Fibroblast of skin of abdomen (primary cell): ENCODE measurements at places on chromosomes 16 and 17.

GRCh38 chr16:66553223-66553622, 847 bp downstream of the CKLF start:
- no peak for DNase-seq

- no peak for DNase-seq
Measured at GRCh38 chr16:54862529-54862928, 68.1 kb upstream of the IRX5 start.

- no peak for DNase-seq
Measured at GRCh38 chr17:12035673-12036072, 15.0 kb downstream of the MAP2K4 start.

DNA sequence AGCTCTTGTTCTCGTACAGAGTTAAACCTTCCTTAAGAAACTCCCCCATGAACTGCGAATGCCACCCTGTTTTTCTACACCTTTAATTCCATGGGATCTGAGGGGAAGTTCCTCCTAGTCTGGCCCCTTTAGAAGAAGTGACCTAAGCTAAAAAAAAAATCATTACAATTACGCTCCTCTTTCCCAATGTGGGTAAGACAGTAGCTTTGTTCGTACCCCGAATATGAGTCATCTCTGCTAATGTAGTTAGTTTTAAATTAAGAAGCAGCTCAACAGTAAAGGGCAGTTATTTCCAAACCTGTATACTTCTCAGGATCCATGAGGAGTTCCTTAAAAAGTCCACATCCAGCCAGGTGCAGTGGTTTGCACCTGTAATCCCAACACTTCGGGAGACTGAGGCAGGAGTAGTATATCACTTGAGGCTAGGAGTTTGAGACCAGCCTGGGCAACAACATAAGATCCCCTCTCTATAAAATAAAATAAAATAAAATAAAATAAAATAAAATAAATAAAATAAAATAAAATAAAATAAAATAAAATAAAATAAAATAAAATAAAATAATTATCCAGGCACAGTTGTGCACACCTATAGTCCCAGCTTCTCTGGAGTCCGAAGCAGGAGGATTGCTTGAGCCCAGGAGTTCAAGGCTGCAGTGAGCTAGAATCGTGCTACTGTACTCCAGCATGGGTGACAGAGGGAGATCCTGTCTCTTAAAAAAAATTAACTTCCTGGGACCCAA, 26.1 kb downstream of the RCVRN start:
- DNase-seq: peak; percentile 73

DNA sequence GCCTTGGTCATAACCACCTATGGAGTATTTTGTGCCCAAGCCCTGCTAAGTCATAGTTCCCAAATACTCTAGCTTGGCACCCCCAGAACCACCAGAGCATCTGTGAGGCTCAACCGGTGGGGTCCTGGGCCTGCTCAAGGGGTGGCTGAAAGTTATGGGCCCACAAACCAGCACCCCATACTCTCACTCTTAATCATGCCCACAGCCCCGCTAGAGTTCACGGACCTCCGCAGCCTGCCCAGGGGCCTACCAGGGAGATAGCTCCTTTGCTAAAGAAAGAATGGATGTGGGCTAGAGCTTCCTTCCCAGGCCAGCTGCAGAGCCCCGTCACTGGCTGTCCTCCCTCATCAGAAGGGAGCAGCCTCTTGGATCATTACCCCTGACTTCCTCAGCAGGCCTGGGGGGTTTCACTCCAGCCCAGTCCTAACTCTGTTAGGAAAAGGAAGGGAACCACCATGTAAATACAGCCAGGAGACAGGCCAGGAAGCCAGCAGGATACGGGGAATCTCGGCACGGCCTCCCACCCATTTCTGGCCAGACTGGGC, 1.4 kb downstream of the GIT1 start:
- DNase-seq: no peak

DNA sequence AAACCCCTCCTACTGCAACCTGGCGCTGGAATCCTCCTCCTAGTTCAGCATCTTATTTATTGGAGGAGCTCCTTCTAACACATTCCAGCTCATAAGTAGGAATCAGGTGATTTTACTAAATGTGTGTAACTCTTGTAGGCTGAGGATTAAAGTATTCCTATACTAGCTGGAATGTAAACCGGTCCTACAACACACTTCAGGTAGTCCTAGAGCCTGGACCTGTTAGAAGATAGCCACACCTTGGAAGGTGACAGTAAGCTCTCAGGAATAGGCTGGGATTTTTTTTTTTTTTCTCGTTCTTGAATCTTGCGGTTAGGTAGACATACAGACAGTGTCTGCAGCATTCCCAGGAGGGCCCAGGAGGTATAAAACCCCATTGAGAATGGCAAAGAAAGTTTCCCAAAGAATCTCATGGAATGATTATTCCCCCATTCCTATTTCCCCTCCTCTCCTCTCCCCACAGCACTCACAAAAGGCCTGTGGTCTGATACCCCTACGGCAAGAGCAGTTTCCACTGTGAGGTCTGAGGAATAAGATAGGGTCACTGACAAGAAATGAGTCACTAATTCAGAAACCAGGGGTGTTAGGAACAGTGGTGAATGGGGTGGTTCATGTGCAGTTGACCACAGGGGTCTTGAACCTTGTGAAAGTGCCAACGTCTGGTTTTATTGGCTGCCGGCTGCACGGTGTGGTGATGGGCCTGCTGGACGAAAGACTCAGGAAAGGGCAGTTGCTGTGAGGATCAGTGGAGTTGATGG, 267.1 kb downstream of the UTP18 start:
- no peak for DNase-seq

DNA sequence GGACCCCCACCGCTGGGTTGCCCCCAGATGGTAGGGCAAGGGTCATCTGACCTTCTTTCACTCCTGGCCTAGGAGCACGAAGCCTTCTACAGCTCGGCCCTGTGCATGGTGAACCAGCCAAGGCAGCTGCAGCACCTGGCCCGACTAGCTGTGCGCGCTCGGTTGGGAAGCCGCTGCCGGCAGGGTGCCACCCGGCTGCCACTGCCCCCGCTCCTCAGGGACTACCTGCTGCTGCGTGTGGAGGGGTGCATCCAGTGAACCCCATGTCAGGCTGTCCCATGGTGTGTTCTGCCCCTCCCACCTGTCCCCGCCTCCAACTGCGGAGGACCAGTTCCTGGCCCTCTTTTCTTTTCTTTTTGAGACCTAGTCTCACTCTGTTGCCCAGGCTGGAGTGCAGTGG, 7.6 kb downstream of the ASB16 start:
- no peak for DNase-seq

DNA sequence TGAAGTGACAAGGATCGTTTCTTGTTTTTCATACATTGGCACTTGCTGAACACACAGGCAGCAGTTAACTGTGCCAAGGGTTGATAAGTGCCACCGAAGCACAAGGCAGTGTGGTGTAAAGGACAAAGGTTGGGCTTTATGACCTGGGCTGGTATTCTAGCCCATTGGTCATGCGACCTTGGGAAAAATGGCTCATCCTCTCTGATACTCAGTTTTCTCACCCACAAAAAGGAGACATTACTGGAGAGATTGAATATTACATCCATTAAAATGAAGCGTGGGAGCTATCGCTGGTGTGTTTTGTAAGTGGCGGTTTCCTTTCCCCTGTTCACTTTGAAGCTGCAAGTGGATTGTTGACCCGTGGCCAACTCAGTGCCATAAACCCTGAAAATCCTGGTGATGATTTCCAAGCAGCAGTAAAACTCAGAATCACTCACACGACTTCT, 216.9 kb downstream of the HAPSTR1 start:
- DNase-seq: no peak

DNA sequence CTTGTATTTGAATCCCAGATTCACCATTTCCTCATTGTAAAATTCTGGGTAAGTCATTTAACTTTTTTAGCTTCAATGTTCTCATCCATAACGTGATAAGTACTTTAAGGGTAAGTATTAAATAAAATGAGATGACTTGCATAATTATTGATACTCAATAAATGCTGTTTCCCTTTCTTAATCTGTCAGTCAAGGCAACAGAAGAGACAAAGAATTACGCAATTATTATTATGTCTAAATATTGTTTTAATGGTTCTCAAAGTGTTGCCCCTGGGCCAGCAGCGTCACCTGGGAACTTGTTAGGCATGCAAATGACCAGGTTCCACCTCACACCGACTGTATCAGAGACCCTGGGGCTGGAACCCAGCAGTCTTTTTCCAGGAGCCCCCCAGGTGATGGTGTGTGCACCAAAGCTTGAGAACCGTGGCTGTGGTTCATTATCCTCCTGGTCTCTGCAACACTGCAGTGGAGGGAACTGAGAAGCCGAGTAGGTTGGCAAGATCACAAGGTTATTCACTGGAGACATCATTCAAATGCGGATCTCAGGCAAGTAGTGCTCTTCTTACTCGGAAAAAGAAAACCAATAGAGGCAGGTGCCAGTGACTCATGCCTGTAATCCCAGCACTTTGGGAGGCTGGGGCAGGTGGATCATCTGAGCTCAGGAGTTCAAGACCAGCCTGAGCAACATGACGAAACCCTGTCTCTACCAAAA, 43.5 kb downstream of the LYRM9 start:
- no peak for DNase-seq

- DNase-seq: peak; percentile 56
Measured at GRCh38 chr16:86806838-86807351, 228.5 kb downstream of the FOXL1 start.

DNA sequence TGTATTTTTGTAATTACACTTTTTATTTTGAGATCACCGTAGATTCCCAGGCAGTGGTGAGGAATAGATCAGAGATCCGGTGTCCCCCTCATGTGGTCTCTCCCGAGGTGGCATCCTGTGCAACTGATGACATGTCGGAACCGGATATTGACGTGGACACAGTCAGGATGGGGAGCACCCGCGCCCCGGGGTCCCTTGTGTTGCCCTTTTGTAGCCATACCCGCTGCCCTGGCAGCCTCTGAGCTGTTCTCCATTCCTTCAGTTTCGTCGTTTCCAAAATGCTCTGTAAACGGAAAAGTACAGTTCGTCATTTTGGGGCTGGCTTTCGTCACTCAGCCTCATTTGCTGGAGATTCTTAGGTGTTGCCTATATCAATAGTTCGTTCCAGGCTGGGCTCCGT, 14.2 kb downstream of the JPH3 start:
- DNase-seq: no peak

GRCh38 chr16:782258-782657, 5.9 kb downstream of the RPUSD1 start:
- no peak for DNase-seq

DNA sequence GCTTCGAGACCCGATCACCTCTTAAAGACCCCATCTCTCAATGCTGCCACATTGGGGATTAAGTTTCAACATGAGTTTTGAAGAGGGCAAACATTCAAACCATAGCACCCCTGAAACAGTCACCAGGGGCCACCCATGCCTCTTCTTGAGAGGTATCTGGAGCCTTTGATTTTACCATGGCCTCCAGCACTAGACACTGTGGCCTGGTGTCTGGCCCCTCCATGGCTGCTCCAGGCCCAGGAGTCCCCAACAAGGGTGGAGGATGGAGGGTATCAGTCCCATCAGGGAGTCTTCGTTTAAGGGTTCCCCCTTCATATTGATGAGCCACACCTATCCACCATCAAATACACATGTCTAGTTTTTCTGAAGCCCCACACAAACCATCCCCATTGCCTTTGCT, 66.5 kb upstream of the CDH5 start:
- no peak for DNase-seq
